Sciatic nerve (tissue), 2 donors: ENCODE measurements at places on chromosomes 3 and 15.

- peak; percentile 75 for DNase-seq
Measured at GRCh38 chr3:38117748-38118420, 19.0 kb downstream of the ACAA1 start.

DNA sequence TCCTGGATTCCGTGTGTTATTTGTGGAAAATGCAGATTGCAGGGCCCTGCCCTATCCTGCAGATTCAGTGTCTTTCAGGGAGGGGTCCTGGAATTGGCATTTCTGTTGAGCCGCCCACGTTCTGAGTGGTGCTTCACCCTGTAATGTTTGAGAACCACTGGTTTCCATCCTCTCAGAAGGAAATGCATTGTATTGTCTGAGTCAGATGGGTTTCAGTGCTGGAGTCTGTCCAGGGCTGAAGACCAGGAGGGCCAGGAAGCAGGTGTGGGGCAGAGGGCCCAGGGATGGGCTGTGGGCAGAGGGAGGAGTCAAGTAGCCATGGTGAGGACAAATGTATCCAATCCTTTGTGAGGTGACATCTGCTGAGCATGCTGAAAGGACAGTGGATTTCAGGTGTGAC is 123.8 kb downstream of the SV2B start:
- DNase-seq, result no peak

GRCh38 chr15:71295603-71296314 is 180.5 kb downstream of the THSD4 start:
- DNase-seq, result no peak

- DNase-seq, result no peak
Measured at GRCh38 chr15:98005659-98006058, 45.2 kb downstream of the ARRDC4 start.

GRCh38 chr3:41450416-41451231 is 251.3 kb downstream of the CTNNB1 start:
- no peak for DNase-seq

- no peak for DNase-seq
Measured at GRCh38 chr3:30241721-30242120, 364.7 kb upstream of the TGFBR2 start.

GRCh38 chr15:69539345-69539744 is 86.7 kb downstream of the RPLP1 start:
- no peak for DNase-seq

DNA sequence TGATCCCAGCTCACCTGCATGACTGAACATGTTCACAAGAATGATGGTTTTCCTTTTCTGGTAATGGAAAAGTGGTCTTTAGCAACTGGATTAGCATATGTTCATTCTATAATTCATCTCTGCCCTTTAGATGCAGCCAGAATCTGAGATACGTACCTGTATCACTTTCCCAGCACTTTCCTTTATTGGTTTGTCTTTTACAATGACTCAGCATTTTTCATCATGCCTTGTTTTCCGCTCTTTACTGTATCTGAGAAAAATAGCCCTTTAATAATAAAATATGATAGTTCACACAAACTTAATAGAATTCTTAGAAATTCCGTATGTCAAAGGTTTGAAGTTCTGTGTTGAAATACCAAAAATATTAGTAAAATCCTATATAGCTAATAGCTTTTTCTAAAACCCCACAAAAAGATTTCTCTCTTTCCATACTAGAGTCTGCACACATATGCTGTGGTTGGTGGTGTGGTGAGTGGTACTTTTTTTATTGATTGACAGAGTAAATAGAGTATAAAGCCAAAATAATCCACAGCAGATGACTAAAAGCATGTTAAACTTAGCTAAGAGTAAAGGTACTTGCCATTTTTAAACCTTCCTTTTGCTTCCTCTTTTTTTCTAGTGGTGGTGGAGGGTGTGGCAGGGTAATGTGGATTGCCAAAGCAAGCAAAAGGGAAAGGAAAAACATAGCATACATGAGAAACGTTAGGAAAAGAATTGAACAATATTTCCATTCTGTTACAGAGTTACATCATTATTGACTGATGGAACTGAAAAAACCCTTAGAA is 328.9 kb upstream of the RBMS3 start:
- DNase-seq, result no peak

DNA sequence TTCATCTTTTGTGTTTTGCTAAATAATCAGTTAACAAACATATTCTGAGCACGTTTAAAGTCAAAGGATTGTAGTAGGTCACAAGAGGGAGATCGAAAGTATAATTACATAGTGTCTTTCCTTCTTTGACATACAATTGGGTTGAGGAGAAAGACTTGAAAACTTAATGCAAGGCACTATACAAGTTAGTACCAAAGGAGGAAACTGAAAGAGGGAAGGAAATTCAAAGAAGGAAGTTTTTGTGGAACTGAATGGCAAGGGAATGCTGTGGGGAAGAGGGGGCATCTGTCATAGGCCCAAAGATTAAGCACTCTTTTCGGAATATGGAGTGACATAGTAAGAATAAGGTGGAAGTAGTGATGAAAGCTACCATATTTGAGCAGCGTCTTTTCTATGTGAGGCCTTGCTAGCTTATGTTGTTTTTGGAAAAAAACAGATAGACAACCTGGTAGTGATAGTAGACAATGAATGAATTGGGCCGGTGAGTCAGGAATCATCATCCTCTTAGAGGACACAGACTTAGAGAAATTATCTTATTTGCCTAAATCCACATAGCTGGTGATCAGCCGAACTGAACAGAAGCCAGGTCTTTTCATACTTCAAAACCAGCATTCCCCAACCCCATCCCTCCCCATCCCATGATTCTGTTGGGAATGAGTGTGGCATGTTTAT is 10.2 kb downstream of the MBNL1 start:
- no peak for DNase-seq

- no peak for DNase-seq
Measured at GRCh38 chr3:46724424-46724823, 6.8 kb upstream of the PRSS50 start.

GRCh38 chr3:66393333-66394005 is 107.4 kb downstream of the LRIG1 start:
- peak; percentile 41 for DNase-seq
